BJ (cell line): ENCODE measurements at places on chromosomes 16 and 17. TPM values are rescaled to one million over a fixed set of nuclear protein-coding genes. Genes with fewer than 3 reads are reported as not detected.

Gene ZNF597
- polyA plus RNA-seq: 0.93 and 1.5 TPM in 2 replicates

Gene C17orf107
- 3.3 and 4.5 TPM in 2 replicates for polyA plus RNA-seq

Gene SALL1
- polyA plus RNA-seq: 4.0 and 5.4 TPM in 2 replicates

- DNase-seq: peak; percentile 52
These were observed 14.7 kb upstream of the XYLT2 start for GRCh38 chr17:50331085-50331791.

GRCh38 chr16:73547552-73548403, 499.9 kb upstream of the ZFHX3 start:
- DNase-seq: no peak

GRCh38 chr17:49836111-49837030, 11.5 kb downstream of the TAC4 start:
- no peak for DNase-seq

DNA sequence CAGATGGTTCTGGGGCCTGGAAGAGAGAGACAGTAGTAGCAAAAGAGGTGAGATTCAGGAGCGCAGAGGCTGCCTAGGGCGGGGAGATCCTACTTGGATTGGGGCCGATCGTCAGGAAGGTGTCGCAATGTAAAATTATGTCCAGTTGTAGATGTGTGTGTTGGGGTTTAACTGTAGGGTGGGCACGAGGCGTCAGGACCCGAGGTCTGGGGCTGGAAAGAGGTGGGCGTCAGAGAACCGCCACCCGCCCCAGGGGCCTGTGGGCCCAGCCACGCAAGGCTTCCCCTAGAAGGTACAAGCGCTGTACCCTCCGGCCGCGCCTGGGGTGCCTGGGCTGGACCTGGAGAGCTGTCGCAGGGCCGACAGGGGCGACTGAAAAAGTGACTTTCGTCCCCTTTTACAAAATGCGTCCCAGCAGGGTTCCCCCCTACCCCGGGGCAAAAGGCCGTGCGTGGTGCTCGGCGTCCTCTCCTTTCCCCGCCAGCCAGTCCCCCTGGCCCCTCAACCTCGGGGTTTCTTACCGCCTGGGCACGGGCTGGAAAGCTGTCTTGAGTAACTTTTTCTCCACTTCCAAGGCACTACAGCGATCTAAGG, 2.8 kb downstream of the IRX3 start:
- DNase-seq: no peak

GRCh38 chr16:48499923-48500381, 110.0 kb downstream of the N4BP1 start:
- peak; percentile 60 for DNase-seq

- DNase-seq: peak; percentile 82
These were observed 58.4 kb downstream of the TOM1L2 start for GRCh38 chr17:17913695-17914332.

- no peak for DNase-seq
These were observed 22.1 kb downstream of the MYH4 start for GRCh38 chr17:10447026-10447931.

DNA sequence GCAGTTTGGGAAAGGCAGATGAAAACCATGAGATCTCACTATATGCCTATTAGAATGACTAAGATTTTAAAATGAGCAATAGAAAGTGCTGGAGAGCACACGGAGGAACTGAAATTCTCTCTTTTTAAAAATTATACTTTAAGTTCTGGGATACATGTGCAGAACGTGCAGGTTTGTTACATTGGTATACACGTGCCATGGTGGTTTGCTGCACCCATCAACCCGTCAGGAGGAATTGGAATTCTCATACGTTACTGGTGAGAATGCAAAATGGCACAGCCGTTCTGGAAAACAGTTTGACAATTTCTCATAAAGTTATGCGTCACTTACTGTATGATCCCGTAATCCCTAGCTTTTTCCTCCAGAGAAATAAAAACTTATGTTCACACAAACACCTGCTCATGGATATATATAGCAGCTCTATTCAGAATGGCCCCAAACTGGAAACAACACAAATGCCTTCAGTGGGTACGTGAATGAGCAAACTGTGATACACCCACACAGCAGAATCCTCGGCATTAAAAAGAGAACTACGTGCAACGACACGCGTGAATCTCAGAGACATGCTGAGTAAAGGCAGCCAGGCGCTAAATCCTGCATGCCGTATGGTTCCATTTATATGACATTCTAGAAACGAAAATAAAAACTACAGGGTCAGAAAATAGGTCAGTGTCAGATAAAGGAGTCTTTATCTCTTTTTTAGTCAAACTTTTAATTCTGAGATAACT, 11.8 kb downstream of the PIK3R6 start:
- no peak for DNase-seq

DNA sequence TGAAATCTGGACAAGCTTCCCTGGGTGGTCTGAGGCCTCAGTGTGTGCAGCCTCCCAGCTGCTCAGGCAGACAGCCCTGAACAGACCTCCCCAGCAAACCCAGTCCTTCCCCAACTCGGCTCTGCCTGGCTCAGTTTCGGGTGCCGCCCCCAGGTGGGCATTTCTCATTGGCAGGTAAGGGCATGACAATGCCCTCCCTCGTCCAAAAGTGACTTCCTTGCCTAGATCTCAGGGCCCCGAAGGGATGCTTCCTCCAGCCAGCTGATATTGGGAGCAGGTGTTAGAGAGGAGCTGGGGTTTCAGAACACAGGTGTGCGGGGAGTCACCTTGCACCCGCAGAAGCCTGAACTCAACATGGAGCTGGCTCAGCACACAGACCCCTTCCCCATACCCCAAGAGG, 3.8 kb upstream of the PPL start:
- DNase-seq: no peak

- DNase-seq: no peak
These were observed 355.2 kb downstream of the HAPSTR1 start for GRCh38 chr16:9446471-9447194.
